ENCODE measurements at places on chromosomes 6 and 20.

DNA sequence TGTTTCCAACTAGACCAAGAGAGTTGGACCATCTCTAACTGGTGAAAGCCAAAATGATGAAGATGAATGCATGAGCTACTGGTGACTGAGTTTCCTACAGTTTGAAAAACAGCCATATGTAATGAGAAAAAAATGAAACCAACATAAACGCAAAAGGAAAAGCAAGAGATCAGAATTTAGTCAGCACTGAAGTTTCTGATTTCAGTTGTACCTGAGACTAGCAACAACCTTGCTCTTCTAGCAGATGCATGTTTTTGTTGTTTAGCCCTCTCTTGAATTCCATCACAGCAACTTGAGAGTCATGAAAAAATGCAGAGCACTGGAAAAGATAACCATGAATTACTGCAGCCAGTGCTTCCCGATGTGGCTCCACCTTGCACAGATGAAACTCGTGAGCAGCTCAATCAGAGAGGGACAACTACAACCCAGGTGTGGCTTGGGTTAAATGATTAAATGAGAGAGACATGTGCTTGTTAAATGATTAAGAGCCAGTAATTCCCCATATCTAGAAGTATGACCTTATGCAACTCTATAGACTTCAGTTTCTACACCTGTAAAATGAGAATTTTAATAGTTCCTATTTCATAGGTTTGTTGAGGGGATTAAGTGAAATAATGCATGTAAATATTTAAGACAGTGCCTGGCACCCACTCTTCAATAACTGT, 104.8 kb downstream of the ELOVL4 start:
- no peak for DNase-seq

DNA sequence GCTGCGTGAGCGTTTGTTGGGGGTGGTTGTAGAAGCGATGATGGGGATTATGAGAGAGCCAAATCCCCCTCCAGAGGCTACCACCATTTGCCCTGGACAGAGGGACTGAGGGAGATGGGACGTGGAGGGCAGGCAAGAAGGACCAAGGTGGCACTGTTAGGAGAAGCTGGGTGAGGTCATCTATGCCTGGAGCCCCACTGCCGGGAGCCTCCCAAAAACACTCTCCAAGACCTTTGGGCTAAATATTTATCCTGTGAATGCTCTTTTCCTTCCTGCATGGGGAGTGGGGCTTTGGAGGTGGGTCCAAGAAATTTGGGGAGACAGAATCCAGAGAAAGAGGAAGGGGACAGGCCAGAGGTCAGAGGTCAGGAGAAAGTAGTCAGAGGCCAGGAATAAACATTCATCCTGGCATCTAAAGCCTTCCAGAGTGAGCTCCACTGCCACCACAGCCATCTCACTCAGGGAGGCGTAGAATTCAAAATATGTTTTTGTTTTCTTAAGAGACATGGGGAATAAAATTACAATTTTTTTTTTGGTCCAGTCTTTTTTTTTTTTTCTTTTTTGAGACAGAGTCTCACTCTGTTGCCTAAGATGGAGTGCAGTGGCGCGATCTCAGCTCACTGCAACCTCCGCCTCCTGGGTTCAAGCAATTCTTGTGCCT, 17.8 kb upstream of the PTGIS start:
- no peak for DNase-seq

DNA sequence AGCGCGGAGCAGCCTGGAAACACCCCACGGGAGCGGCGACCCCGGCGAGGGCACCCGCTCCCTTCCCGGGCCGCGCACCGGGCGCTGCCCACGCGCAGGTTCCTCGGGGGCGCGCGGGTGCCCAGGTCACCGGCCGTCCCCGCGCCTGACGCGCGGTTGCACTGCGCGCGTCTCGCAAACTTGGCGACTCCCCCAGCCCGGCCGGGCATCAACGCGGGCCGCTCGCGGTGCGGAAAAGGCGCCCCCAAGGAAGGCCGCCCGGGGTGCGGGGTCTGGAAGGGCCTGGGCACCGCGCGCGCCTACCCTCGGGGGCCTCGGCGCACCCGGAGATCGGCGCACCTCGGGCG, 555 bp upstream of the ZBTB46 start:
- no peak for DNase-seq

DNA sequence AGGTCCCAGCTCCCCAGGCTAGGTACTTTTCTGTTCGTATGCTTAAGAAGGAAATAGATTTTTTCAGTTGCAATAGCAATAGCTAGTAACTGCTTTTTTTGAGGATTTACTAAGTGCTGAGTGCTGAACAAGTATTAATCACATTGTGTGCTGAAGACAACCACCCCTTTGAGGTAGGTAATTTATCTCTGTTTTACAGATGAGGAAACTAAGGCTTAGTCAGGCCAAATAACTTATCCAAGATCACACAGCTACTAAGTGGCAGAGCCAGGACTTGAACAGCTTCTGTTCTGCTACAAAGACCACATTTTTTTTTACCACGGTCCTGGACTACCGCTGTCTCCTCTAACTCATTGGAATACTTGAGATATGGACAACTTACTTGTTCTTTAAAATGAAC, 39.8 kb downstream of the LRRN4 start:
- DNase-seq, result no peak

- DNase-seq, result peak; percentile 6
These were observed 238.5 kb downstream of the FARS2 start for GRCh38 chr6:5499644-5500306.

DNA sequence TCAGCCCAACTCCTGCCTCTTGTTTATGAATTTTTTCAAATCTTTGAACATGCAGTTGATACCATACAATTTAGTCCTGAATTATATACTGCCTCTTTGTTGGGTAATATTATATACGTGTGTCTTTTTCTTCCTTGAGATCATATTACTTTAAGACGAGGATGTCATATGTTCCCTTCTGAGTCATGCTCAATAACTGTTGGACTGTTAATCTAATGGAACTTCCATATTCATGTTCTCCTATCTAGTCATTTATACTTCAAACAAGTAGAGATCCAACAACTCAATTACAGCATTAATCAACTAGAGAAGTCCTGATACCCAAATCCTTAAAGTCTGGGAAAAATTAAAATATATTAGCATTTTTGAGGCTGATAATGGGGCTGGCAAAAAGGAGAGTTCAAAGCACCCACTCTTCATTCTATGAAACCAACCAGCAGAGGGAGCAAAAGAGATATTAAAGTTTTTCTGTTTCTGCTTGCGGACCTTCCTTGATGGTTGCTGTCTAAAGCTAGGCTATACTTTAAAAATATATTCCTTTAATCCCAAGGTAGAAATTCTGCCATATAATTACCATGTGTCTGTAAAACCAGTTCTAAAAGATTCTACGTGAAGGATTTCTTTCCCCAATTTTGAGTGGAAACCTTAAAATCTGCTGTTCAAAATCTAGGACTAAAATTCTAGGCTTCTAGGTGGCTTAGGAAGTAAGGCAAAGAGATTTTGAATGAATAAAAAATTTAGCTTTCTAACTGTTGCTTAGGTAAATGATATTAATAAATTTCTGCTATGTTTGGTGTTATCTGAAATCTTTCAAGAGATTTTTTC, 498.9 kb downstream of the BCKDHB start:
- DNase-seq, result no peak

DNA sequence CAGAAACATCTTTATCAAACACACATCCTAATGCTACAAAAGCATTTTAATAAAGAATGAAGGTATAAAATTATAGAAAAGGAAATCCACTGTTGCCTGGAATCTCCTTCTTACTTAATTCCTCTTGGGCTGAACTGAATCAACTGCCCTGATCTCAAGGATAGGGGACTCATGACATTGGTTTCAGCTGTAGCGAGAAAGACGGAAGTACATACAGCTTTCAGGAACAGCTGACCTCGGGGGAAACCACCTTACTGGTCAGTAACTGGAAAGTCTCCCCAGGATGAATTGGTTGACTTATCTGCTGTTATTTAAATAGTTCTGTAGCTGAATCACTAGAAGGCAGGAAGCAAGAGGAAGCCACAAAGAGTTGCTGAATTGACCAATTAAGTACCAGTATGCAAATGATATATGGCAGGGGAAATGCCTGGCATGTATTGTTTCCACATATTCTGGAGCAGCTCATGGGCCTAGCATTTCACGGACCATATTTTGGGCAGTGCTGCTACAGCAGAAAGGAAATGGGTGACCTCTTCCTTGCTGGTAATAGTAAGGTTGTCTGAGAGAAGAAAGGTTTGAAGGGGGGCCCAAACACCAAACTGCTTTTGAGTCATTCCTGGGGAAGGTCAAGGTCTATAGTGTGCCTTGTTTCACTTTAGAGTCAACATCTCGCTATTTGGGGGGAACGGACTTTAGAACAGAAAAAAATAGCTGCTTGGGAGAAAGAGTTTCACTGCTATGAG, 43.7 kb upstream of the MAP7 start:
- DNase-seq, result peak; percentile 83

DNA sequence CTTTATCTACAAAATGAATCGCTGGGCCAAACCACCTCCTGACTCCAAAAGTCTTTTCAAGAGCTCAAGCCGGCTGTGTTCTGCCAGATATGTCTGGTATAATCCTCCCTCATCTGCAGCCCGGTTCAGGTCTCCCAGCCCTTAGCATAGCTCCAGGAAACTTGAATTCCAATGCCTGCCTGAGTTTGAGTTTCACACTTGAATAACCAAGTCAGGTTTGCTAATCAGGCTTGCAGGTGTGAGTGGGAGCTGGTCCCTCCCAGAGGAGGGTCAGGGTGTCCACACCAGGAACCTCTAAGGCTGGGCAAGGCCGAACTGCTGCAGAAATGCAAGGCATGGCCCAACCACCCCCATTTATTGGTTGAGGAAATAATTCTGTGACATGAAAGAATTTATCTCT, 96.6 kb downstream of the TMEM242 start:
- DNase-seq, result no peak
